RCC 7860 (cell line): ENCODE measurements at places on chromosomes 13 and 19.

DNA sequence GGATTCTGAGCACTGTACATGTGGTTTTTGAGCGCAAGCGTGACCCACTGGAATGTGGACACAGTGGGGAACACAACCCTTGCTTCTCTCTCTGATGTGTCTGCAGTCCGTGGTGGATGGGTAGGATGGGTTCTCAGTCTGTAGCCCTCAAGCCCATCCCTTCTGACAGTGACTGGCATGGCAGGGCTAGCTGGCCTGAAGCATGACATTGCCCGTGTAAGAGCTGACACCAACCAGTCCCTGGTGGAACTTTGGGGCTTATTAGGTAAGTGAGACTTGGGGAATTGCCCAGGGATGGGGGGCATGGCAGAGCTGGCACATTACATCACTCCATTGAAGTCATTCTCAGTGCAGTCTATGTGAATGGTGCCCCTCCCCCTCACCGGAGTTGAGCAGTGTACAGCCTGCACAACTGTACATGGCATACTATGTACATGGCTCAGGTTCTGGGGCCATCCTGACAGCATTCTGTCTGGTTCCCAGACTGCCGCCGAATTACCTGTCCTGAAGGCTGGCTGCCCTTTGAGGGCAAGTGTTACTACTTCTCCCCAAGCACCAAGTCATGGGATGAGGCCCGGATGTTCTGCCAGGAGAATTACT is 16.8 kb downstream of the CLEC17A start:
- no peak for DNase-seq

- no peak for DNase-seq
Observed at GRCh38 chr13:21086929-21087328, 25.5 kb upstream of the LATS2 start.

DNA sequence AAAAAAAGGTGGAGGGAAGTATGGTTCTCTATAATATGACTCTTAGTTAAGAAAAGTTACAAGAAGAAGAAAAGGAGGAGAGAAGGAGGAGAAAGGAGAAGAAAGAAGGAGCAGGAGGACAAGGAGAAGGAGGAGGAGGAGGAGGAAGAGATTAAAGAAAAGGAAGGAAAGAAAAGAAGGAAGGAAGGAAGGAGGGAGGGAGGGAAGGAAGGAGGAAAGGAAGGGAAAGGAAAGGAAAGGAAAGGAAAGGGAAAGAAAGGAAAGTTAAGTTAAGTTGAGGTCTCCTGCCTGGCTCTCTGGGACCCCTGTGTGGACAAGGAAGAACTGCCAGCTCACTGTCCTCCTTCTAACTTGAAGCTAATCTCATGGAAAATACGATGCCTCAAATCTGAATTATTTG is 429.5 kb downstream of the TSHZ3 start:
- no peak for DNase-seq

- DNase-seq: no peak
Observed at GRCh38 chr13:109332506-109333499, 453.6 kb downstream of the IRS2 start.

GRCh38 chr13:113598081-113598410 is 13.5 kb downstream of the TFDP1 start:
- no peak for DNase-seq
